EL (cell line): ENCODE measurements at places on chromosomes 6 and 20.

GRCh38 chr6:140360651-140361050, 986.2 kb upstream of the CITED2 start:
- peak; percentile 31 for DNase-seq

DNA sequence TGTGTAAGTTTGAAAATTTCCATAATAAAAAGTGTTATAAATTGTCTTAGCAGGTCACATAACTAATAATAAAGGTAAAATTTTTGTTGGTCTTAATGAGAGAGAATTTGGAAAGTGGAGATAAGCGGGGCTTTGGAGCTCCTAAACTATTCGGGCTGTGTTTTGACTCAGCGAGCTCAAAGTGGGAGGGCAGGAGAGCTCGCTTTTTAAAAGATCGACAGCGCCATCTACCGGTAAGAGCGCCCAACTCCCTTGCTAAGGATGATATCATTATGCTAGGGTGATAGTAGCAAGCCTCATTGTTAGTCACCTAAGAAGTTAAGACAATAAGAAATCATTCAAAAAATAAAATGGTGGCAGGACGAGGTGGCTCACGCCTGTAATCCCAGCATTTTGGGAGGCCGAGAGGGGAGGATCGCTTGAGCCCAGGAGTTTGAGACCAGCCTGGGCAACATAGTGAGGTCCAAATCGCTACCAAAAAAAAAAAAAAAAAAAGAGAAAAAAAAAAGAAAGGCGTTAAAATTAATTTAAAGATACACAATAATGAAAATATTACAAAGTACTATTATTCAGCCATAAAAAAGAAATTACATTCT, 24.8 kb downstream of the C6orf15 start:
- DNase-seq: peak; percentile 87

- no peak for DNase-seq
Measured at GRCh38 chr6:51024126-51024525, 205.5 kb downstream of the TFAP2B start.

- no peak for DNase-seq
Measured at GRCh38 chr6:106966229-106966628, 8.3 kb downstream of the CD24 start.

GRCh38 chr6:90645634-90646033, 58.8 kb upstream of the MAP3K7 start:
- DNase-seq: no peak

GRCh38 chr6:106688177-106688951, 59.0 kb downstream of the QRSL1 start:
- DNase-seq: peak; percentile 12

DNA sequence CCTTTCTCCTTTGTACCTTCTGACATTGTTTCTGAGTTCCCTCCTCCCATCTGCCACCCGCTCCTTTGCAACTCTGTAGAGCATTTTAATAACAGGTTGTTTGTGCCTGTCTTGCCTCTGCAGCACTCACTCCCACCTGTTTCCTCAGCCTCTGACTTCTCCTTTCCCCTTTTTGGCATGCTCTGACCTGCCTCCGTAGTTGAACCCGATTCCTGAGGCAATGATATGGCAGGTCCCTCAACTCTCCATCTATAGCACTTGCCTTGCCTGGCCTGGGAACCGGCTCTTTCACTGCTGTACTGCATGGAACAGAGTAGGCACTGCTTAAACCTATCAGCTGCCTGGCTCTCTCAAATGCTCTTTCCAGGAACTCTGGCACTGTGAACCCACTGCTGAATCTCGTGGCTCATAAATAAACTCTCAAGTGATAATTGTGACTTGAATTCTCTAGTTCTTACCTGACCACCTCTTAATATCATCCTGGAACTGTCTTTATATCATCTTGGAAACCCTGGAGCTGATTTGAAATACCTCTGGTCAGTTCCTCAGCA, 50.3 kb downstream of the UTRN start:
- DNase-seq: no peak

DNA sequence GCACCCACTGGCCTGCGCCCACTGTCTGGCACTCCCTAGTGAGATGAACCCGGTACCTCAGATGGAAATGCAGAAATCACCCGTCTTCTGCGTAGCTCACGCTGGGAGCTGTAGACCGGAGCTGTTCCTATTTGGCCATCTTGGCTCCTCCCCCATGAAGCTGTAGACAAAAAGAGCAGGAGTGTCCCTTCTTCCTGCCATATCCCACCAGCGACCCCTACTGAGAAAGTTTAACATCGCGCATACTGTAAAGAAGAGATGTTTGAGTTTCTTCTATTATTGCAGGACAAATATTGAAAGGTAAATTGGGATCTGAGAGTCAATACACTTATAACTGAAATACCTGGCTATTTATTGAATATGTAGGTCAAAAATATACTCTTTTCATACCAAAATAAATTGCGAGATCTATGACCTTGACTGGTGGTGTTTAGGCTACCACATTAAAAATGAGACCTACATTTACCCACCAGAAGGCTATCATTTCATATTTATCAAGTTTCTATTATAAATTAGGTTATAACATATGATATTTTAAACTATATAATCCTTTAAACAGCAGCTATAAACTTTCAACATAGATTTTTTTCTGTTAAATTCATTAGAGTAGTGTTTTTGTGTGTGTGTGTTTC, 586.3 kb downstream of the HTR1B start:
- peak; percentile 79 for DNase-seq

- no peak for DNase-seq
Measured at GRCh38 chr20:17228624-17229061, 1.8 kb downstream of the PCSK2 start.

DNA sequence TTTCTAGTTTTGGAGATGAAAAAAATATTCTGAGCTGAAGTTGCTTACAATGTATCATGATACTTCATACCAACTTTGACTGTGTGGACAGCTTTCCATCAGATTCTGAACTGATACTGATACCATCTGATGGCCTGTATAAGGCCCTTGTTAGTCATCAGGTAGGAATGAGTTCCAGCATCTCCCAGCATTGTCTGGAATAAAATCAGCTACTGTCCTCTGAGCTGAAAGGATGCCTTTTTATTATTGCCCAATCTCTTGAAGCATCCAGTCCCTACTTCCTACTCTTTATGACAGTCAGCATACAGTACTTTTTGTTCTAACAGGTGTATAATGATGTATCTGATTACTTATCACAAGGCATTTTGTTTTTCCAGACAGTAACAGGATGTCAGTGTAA, 70.6 kb upstream of the EYA4 start:
- DNase-seq: peak; percentile 2

DNA sequence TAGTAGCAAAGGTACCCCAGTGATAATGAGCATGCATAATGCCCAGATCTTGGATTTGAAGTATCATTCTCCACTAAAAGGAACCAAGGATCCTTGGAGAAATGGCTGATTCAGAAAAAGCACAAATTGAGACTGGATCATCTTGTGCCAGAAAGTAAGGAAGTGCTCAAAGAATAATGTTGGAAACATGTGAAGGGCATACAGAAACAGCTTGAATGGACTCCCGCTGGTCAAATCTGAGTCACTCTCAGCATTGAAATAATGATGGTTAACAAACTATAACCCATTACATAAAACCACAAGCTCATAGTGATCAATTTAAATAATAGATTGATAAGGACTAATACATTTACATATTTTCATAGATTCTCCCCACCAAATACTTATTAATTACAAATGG, 3.6 kb upstream of the OSTM1 start:
- DNase-seq: no peak

DNA sequence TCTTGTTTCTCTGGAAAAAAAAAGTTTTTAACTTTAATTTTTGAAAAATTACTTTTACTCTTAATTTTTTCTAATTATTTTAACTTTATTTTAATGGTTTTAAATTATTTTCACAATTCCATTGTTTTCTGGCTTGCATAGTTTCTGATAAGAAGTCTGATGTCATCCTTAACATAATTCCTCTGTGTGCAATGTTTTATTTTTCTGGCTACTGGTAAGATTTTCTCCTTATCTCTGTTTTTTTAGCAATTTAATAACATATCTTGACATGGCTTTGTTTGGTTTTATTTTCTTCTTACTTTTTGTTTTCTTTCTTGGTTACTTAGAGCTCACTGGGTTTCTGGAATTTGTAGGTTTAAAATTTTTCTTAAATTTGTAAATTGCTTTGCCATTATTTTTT, 114.8 kb downstream of the TBXT start:
- DNase-seq: no peak

GRCh38 chr6:10248378-10248843, 166.5 kb downstream of the TFAP2A start:
- peak; percentile 98 for DNase-seq

GRCh38 chr6:143336446-143337152, 113.9 kb downstream of the ADAT2 start:
- DNase-seq: peak; percentile 81

DNA sequence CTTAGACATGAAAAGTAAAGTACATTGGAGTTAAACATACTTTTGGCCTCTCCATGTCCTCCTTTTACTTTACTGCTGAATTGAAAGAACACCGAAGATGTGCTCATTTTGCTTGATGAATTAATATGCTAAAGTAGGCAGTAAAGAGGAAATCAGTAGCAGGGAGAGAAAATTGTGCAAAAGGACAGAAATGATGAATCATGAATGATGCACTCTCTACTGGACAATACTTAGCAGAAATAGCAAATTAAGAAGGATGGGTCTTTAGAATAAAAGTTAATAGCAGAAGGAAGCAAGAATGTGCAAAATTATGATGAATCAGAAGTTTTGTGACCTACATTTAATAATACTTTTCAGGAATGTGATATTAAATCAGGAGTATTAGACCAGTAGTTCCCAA, 8.4 kb upstream of the SPINT3 start:
- DNase-seq: no peak

GRCh38 chr20:14556206-14556605, 218.8 kb upstream of the FLRT3 start:
- DNase-seq: no peak

DNA sequence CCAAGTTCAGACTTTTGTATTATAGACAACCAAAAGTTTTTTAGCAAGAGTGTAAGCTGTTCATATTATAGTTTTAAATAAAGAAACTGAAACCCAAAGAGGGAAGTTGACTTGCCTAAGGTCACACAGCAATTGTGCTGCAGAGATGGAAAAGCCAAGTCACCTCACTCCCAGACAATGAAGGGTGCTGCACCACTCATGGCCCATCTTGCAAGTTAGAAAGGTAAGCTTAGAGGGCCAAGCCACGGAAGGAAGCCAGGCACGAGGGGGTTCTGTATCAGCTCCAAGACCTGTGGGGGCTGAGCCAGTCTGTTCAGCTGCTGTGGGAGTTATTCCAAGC, 860 bp downstream of the DEFB124 start:
- DNase-seq: no peak

GRCh38 chr6:52407467-52407866, 12.7 kb upstream of the EFHC1 start:
- DNase-seq: peak; percentile 65

GRCh38 chr6:75850026-75850833, 101.2 kb downstream of the MYO6 start:
- DNase-seq: peak; percentile 43

DNA sequence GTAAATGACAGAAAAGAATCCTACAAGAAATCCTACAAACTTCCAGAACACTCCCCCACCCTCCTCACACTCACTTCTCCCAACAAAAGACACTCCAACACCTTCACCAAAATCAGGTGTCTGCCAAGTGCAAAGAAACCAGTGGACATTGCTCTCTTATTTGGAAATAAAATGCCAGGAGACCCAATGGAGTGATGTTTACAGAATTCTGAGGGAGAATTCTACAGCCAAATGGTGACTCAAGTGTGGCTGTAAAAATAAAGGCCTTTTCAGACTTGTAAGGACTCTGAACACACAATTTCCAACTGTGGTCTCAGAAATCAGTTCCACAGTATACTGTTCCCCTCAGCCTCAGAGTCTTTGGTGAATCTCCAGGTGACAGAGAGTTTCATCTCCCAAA, 109.6 kb upstream of the CARMIL1 start:
- no peak for DNase-seq

- DNase-seq: peak; percentile 7
Measured at GRCh38 chr6:48883116-48883515, 579.9 kb downstream of the MMUT start.

GRCh38 chr6:110097443-110097842, 82.0 kb downstream of the WASF1 start:
- no peak for DNase-seq

DNA sequence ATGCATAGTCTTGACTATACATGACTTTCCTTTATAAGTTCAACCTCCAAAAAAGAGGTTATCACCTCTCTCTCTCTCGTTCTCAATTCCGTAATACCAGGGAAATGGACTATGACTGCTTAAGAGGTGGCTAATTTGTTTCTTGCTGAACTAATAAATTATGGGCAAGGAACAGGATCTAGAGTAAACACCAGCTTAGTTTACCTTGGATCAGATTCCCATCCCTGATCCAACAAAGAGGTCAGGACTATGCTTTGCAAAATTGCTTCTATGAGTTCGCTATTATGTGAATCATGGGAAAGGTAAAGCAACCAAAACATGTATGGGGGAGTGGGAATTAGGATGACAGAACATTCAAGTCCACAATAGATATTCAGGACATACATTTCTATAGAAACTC, 630.7 kb downstream of the HACE1 start:
- DNase-seq: no peak

DNA sequence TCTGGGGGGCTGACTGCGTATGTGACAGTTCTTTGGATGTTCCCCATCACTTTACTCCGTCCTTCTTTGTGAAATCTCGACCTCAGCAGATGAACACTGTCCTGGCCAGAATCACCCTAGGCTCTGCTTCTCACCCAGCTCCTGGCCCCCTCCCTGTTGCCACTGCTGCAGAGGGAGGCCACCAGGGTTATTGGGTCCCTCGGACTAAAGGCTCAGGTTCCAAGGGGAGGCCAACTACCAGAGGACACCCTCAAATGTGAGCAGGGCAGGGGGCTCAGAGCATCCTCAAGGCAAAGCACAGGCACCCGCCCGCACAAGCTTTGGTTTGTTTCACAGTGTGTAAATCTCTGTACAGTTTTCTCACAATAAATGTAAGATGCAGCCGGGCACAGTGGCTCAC, 269.9 kb downstream of the UST start:
- DNase-seq: no peak

DNA sequence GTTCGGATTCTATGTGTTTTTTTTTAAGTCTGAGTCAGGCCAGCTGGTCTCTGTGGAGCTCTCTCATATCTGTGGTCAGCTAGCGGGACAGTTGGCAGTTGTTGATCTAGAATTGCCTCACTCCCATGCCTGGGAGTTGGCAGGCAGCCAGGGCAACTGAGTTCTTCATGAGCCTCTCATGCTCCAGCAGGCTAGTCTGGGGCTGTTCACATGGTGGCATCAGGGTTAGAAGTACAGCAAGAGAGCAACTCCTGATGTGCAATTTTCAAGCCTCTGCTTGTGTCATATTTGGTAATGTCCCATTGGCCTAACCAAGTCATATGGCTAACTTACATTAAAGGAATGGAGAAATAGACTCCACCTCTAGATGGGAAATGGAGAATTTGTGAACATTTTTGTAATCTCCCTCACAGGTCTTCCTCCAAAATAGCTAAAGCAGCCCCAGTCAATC, 6.7 kb upstream of the IFT52 start:
- DNase-seq: peak; percentile 97

DNA sequence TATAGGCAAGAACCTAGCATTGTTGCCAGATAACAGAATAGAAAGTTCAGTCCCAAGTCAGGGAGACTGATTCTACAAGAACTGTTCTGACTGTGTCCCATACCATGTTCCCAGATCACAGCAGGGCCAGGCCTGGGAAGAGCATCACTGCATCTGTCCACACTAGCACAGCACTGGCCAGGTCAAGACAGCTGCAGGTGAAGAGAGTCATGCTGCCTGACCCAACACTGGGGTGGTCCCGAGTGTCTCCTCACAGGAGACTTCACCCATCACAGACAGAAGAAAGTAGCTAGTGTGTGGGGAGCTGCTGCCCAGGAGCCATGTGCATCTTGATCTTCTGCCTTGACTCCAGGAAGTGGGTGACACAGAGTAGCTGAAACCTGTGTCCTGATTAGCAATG, 1.3 kb upstream of the CST9L start:
- no peak for DNase-seq
